ENCODE measurements at places on chromosomes 1 and 21.

GRCh38 chr1:203765029-203765837, at the start of gene LAX1:
Gene LAX1 (plus strand): TSS chr1:203765183. CDS start chr1:203765566, 383 bp downstream.
- no peak for DNase-seq

GRCh38 chr1:110220324-110220723, 10.2 kb downstream of the KCNC4 start:
- no peak for DNase-seq

DNA sequence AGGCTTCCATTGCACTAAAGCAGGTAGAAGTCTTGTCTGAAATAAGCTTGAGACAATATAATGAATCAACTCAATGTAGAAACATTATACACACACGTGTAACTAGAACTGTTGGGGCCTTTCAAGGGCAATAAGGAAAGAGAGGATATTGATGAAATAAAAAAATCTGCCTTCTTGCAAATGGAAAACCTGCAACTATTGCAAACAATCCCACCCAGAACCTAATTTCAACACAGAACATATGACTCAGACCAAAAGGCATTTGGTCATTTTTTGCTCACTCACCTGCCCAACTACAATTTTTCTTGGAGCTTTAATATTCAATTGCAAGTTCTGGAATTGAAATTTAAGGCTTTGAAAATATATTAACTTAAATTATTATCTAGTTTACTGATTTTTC, 900.1 kb downstream of the TTLL7 start:
- no peak for DNase-seq

- DNase-seq = no peak
Observed at GRCh38 chr1:29358183-29358582, 121.9 kb downstream of the PTPRU start.

DNA sequence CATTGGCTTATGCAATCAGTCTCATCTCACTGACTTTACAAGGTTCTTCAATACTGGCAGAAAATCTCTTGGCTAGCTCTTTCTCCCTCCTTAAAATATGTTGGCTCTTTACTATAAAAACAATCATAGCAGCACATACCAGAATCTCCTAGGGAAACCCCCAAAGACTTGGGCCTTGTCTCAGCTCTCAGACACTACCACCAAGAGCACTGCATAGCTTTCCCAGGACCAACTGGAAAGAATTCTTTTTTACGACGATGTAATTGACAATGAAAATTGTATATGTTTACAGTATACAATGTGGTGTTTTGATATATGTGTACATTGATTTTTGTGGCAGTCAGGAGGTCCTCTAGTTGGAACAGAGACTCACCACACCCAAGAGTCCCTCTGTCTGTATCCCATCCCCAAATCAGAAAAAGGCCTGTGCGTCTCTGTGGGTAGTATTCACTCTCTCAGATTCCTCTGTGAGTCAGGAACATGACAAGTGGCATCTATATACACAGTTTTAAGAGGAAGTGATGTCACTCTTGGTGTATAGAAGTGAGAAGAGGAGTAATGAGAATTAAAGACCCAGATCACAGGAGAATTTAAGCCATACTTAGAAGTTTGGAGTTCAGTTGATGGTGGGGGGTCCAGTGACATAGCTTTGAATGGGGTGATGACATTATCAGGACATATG, 21.1 kb downstream of the SMAP2 start:
- peak; percentile 56 for DNase-seq

GRCh38 chr1:8510041-8510823, 192.3 kb downstream of the SLC45A1 start:
- DNase-seq = peak; percentile 88

DNA sequence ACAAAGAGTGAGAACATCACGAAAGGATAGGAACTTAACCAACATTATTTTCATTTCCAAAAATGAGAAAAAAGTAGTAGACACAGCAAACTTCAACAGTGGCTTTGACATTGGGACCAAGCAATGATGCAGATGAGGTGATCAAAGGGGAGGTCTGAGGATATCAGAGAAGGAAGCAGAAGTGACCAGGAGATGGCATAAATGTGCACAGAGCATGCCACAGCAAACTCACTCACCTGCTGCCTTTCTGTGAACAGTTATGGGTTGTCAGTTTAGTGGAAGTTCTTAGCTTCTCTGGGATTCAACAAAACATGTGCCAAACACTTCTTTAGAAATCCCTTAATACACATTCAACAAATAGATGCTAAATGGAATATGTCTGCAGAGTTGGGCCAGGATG, 290.1 kb downstream of the PLPP3 start:
- no peak for DNase-seq

DNA sequence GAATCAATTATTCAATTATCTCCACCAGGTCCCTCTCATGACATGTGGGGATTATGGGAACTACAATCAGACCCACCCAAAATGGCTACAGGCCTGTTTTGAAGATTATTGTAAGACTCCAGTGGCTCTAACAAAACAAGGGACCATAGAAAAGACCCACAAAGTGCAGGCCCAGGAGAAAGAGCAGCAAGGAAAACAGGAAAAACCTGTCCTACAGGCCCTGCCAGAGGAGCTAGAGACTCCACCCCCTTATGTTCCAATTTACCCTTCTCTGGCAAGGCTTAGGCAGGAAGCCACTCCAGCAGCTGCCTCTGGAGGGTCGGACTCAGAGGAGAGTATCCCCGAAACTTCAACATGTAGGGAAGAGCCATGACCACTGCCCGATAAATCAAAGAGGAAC, 96.5 kb downstream of the LIPI start:
- no peak for DNase-seq

- DNase-seq = peak; percentile 88
Observed at GRCh38 chr1:55965981-55966461, 613.3 kb downstream of the PLPP3 start.

DNA sequence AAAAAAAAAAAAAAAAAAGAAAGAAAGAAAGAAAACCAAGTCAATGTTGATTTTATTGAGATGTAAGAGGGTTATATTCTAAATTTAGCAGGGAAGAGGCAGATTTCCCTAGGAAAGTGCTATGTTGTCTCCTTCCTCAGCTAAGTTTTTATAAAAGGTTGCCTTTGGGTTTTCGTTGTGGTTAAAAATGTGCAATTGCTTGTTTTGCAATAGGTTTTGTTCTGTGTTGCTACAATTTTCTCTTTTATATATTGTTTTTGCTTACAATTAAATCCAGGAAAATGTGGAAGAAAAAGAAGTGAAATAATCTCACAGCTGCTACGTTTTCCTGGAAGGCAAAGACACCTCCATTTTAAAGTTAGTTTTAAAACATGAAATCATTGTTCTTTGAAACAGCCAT, 136.7 kb upstream of the C1orf105 start:
- no peak for DNase-seq

GRCh38 chr1:107379826-107380225, 239.0 kb downstream of the NTNG1 start:
- no peak for DNase-seq

- no peak for DNase-seq
Observed at GRCh38 chr1:90384193-90384592, 332.9 kb downstream of the BARHL2 start.

DNA sequence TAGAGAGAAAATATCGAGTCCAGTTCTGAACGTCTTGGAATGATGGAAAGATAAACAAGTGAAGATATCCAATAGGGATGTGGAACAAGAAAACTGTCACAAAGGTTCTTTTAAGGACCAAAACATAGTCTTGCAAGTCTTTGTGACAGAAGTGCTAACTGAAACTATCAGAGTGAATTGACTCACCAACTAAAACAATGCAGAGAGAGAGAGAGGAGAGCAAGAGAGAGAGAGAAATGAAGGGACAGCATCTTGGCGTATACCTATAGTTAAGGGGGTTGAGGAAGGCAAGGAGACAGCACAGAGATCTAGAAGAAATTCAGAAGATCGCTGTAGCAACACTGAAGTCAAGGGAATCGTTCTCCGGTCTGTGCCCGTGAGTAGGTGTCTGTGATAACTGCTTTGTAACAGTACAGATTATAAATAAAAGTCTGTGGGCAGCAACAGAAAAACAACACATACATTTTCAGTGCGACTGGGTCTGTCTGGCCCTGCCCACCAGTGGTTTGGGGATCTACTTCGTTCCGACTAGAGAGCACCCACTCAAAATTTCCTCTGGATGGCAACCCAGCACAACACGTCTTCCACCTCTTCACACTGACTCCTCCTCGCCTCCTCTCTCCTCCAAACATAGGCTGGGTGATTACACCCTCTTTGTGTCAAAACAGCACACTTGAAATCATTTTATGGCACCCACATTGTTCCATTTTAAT, 4.8 kb upstream of the COA6 start:
- DNase-seq = no peak

GRCh38 chr21:45533846-45534635, 8.2 kb downstream of the SLC19A1 start:
- no peak for DNase-seq

DNA sequence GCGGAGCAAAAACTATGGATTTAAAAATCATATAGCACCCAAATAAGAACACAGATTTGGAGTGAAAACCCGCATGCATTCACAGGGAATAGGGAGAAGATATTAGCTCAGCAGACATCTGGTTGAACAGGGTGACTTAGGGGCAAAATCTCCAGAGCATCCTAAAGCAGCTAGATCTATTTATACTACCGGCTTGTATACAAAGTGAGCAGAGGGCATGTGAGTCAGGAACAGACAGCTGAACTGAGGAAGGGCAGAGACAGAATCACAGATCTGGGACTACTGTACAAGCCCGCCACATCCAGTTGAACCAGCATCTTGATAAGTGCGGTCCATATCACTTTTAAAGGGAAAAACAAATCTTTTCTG, 35.2 kb upstream of the EXOSC10 start:
- no peak for DNase-seq

GRCh38 chr1:55304229-55304740, 89.1 kb upstream of the USP24 start:
- no peak for DNase-seq

- DNase-seq = peak; percentile 77
Observed at GRCh38 chr1:59434336-59434735, 137.4 kb downstream of the FGGY start.

DNA sequence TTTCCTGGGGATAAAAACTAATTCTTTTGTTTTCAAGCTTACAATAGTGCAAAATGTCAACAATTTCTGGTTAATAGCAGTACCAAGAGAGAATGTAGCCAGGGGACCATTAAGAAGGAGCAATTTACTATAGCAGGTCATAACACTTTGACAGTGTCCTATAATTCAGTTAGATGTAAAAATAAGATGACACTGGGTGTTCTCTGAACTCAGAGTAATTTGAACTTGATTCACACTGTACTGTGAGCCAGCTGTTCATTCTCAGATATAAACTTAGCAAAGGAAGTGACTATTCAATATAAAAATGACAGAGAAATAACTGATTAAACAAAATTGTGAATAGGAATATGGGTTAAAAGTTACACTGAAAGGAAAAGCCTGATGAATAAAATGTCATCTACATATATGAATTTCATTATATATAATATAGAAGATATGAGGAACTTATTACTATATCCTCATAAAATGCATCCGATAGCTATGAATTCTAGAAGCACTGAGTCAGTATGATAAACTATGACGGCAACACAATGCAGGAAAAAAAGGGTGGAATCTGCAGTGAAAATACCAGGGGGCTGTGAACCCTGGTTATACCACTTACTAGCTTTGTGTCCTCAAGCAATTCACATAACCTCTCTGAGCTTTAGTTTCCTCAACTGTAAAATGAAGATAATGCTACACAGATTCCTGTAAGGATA, 135.9 kb downstream of the ACBD6 start:
- DNase-seq = peak; percentile 39

DNA sequence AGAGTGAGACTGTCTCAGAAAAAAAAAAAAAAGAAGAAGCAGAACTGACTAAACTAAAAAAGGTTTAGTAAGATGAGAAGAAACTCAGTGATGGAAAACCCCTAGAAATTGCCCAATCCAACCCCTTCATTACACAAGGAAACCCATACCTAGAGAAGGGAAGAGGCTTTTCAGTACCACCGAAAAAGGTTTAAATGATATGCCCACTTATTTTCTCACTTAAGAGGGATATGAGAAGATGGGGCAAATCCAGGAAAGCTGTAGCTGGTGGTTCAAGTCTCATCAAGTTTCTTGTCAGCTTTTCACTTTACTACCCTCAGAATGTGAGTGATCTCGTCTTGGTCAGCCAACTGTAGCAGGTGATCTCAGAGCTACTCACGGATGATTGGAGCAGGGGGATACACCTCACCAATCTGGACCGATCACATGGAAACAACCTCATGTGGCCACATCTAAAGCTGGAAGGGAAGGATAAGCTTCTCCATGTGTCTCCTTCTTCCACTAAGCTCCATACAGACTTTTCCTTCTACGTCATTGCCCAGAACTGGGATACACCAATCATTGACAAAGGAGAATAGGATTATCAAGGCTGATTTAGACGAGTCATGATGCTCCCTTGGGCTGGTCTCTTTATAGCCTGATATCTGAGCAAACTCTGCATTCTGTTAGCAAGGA, 126.7 kb upstream of the POU3F1 start:
- DNase-seq = no peak

DNA sequence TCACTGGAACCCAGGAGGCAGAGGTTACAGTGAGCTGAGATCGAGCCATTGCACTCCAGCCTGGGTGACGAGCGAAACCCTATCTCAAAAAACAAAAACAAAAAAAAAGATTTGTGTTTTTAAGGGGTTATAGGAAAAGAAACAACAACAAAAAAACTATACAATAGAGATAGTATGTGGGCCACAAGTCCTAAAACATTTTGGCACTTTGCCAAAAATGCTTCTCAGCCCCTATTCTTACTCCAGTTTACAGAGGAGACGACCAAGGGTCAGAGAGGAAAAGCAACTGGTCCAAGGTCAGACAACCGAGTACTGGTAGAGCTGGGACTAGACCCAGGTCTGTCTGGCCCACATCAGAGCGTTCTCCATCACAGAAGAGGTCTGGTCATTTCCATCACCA, 3.0 kb downstream of the FBXO44 start:
- no peak for DNase-seq

GRCh38 chr1:8351693-8352470, 34.0 kb downstream of the SLC45A1 start:
- peak; percentile 36 for DNase-seq

GRCh38 chr1:72399807-72400206, 117.5 kb upstream of the NEGR1 start:
- no peak for DNase-seq

GRCh38 chr1:113949007-113949406, 19.9 kb downstream of the HIPK1 start:
- peak; percentile 15 for DNase-seq

- DNase-seq = no peak
Observed at GRCh38 chr1:6891781-6892579, 106.7 kb downstream of the CAMTA1 start.

DNA sequence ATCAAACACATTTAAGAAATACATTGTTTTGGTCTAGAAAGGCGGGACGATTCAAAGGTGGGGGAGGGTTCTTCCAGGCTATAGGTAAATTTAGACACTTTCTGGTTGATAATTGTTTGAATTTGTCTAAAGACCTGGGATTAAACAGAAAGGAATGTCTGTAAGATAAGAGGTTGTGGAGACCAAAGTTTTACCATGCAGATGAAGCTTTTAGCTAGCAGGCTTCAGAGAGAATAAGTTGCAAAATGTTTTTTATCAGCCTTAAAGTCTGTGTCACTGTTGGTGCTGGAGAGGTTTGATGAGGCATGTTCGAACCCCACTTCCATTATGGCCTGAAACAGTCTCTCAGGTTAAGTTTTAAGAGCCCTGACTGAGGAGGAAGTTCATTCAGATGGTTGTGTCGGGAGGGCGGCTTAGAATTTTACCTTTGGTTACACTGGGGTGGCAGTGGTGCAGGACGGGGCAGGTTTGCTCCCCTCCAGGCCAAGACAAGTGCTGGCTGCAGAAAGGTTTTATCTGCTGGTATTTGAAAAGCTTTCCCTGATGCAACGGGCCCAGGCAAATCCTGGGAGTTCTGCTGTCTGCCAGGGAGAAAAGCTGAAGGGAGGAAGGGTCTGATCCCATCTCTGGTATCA, 16.0 kb upstream of the SLC2A5 start:
- DNase-seq = peak; percentile 24

Measured in fibroblast of skin of right biceps (primary cell).